ENCODE measurements at places on chromosomes 3 and 15.

- DNase-seq = no peak
Observed at GRCh38 chr3:94285872-94286271, 223.0 kb downstream of the NSUN3 start.

GRCh38 chr3:127731546-127732289, 59.0 kb downstream of the ABTB1 start:
- DNase-seq = no peak

DNA sequence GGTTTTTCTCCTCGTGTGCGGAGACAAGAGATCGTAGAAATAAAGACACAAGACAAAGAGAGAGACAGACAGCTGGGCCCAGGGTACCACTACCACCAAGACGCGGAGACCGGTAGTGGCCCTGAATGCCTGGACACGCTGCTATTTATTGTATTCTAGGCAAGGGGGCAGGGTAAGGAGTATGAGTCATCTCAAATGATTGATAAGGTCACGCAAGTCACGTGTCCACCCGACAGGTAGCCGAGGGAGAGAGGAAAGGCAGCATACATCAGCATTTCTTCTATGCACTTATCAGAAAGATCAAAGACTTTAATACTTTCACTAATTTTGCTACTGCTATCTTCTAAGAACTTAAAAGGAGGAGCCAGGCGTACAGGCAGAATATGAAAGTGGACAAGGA, 28.2 kb downstream of the MYL3 start:
- DNase-seq = no peak

DNA sequence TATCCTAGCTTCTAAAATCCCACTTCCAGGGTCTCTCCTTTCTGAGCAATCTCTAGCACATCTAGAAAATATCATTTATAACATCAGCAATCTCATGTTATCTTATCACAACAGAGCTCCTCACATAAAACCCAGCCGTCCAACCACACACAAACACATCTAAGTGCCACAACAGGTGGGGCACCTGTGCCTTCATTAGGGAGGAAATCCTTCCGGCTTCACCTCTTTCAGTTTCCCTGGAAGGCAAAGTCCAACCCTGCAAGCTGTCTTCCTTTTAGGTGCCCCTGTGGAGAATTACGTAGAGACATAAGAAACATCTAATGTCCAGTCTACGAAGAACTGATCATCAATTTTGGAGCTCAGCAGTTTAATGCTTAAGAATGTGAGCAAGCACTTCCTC, 1.6 kb downstream of the ZDHHC3 start:
- DNase-seq = no peak

DNA sequence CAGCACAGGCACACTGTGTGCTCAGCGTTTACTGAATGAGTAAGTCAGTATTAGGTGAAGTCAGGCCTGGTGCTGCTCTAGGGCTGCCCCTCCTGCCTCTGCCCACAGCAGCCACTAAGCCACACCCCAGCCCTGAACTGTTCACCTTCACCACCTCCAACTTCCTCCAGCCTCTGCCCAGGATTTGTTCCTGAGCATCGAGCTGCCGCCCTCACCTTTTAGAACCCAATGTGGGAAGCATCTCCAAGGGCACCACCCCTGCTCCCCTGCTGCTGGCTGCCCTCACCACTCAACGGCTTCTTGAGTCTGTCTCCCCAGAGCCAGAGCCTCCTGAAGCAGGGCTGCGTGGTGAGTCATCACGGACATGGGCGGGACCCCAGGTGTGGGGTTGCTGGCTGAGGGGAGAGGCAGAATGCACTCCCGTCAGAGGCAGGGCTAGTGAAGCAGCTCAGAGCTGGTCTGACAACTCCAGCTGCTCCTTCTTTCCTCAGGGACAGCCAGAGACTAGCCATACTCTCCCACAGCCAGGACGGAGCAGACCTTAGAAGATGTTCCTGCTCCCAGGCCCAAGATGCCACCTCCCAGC, 5.8 kb downstream of the HYAL2 start:
- no peak for DNase-seq

- DNase-seq = peak; percentile 31
Observed at GRCh38 chr3:159263750-159264553, 462.1 kb downstream of the MFSD1 start.

DNA sequence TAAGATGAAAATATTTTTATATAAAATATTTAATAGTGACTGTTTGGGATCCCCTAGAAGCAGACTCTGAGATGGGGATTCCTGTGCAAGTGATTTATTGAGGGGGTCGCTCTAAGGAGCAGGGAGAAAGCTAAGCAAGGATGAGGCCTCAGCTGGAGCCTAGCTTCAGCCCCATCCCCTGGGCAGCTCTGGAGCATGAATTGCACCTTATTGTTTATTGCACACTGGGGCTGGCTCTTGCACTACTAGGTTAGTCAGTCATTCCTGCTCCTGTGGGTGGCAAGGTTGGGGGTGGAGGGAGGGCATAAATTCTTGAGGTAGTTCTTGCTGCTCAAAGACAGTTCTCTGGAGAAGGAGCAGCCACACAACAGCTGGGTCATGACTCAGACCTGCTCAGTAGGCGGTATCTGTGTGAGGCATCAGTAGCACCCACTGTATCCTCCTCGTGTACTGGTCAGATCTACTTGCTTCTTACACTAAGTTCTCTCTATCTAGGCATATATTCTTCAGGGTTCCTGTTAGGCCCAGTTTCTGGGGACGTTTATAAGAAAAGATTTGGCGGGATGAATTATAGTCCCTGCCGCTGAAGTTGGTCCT, 27.2 kb upstream of the TNFSF10 start:
- DNase-seq = no peak

DNA sequence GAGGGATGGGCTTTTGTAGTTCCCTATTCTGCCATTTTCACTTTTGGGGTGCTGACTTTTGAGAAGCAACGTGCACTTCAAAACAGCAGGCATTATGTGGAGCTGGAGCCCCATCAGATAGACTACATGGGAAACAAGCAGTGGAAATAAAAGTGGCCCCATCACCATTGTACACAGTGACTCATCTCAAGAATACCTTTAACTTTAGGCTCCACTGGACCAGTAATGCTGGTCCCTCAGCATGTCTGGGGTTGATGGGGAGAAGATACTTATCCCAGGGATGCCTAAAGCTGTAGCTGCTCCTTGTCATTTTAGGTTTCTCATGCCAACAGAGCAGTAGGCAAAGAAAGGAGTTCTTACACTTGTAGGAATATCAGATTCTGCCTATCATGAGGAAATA, 45.0 kb downstream of the LSM3 start:
- DNase-seq = no peak

DNA sequence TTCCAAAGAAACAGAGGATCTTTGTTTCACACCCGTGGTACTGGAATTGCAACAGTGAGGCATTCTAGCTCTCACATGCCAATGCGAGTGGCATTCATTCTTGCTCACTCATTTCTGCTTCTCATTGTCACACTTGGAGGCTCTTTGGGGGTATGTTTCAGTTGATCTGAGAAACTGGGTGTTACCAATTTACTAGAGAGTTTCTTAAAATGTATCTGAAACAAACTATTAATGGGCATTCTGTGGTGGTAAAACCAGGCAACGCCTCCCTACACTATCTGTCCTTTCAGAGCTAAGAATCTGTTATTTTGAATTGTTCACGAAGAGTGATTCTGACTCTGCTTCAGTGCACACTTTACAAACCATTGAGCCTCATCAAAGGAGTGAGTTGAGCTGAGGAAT, 140.6 kb upstream of the BHLHE40 start:
- DNase-seq = no peak

DNA sequence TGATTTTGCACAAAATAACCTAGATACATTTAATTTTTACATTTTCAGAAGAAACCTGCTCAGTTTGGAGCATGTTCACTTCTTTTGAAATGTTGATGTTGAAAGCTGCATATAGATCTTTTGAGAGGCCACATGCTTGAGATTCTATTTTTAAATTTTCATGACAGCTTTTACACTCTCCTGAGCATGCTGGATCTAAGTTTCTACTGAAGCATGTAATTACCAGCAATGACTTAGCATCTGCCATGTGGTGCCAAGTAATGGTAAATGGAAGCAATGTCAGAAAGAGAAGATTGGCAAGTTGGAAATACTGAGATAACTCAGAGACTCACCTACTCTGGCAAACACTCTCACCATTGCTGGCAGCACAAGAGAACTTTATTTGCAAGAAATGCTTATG, 310.6 kb downstream of the NSUN3 start:
- DNase-seq = no peak

DNA sequence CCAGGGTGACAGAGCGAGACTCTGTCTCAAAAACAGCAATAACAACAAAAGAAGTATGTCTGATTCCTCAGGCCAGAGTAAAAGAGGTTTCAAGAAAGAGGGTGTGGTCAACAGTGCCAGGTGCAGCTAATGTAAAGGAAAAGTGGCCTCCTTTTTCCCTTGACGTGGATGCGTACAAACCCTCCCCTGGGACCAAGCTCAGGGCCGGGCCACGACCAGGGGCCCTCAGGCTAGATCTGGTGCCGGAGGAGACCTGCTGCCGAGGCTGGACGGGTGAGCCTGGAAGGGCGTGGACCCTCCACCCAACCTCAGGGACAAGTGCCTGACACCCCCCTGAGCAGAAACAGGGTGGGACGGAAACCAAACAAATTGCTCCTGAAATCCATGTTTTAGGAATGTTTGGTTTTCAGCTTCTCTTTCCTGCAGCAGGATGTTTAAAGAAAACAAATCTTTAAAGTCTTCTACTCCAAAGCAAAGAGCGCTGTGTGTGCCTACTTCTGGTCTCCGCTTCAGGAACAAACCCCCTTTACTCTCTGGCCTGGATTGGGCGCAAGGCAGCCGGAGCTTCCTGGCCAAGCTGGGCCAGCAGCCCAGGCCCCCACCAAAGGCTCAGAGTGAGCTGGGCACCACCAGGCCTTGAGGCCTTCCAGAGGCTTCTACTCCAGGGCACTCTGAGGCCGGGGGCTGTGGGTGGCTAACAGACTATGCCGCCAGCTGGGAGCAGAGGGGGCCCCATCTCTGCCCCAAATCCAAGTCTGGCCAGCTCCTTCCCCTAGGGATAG, 21.4 kb downstream of the ZDHHC19 start:
- no peak for DNase-seq

GRCh38 chr3:33791477-33792166, 6.8 kb upstream of the PDCD6IP start:
- no peak for DNase-seq

DNA sequence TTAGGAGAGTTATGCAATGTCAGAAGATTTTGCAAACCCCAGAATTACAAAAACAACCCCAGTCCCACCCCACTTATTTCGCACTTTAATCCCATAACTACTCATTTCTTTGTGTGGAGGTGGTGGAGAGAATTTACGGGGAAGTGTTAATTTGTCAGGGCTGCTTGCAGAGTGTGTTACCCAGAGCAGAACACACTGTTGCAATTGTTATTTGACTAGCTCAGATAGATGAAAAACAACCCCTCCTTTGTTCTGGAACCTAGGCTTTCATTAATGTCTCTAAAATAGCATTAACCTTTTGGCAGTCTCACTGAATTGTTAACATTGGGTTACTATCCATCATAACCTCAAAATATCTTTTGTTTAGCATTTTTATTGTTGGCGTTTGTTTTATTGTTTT, 55.8 kb upstream of the MINAR1 start:
- no peak for DNase-seq

DNA sequence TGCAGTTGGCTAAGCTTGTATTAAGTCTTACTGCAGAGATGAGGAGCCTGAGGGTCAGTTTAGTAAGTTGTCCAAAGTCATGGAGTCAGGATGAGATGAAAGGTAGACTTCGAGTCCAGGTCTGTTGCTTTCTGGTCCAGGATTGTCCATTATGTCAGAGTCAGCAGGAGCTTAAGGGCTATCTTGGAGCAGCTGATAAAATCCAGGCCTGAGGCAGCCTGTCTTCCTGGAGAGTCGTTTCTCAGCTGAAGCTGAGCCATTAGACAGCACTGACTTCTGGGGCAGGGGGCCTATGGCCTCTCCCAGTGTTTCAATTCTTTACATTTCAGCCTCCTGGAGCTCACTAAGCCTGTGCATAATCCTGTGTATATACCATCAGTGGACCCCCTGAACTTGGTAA, 219.5 kb upstream of the GAP43 start:
- no peak for DNase-seq
